NCI-H1092 treated with DMSO at 0.1 percent for 48 hours (cell line): ENCODE measurements at places on chromosomes 16 and 17.

DNA sequence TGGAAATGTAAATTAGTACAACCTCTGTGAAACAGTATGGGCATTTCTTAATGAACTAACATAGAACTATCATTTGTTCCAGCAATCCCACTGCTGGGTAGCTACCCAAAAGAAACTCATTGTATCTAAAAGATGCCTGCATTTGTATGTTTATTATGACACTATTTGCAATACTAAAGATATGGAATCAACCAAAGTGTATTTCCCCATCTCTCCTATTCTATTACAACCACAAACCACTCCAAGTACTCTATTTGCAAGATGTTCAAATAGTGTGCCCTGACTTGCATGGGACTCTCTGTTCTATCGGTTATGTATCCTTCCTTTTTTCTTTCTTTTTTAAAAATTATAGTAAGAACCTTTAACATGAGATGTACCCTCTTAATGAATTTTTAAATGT lies 845.2 kb downstream of the CDH11 start:
- DNase-seq = no peak

GRCh38 chr16:11145173-11145818 lies 110.7 kb downstream of the SOCS1 start:
- no peak for DNase-seq

GRCh38 chr17:68437979-68438822 lies 19.1 kb downstream of the WIPI1 start:
- no peak for DNase-seq

GRCh38 chr17:5500247-5500588 lies 13.9 kb downstream of the MIS12 start:
- DNase-seq = peak; percentile 18

DNA sequence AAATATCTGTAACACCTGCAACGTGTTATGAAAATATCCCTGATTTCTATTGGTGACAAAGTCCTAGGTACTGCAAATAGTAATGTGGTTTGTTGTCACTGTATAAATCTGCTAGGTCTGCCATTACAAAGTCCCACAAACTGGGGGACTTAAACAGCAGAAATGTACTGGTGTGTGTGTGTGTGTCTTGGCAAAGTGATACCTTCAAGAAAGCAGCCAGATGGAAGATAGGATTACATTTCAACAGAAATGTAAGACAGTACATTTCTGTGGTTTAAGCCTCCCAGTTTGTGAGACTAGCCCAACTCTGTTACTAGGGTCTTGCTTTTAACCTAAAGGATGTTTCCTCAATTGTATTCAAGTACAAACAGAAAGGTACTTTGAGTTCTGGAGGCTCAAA lies 531.7 kb downstream of the NPIPA7 start:
- no peak for DNase-seq

- no peak for DNase-seq
Measured at GRCh38 chr17:81932333-81932983, 4.6 kb downstream of the PYCR1 start.

- DNase-seq = no peak
Measured at GRCh38 chr17:14803826-14804225, 461.3 kb downstream of the PMP22 start.

DNA sequence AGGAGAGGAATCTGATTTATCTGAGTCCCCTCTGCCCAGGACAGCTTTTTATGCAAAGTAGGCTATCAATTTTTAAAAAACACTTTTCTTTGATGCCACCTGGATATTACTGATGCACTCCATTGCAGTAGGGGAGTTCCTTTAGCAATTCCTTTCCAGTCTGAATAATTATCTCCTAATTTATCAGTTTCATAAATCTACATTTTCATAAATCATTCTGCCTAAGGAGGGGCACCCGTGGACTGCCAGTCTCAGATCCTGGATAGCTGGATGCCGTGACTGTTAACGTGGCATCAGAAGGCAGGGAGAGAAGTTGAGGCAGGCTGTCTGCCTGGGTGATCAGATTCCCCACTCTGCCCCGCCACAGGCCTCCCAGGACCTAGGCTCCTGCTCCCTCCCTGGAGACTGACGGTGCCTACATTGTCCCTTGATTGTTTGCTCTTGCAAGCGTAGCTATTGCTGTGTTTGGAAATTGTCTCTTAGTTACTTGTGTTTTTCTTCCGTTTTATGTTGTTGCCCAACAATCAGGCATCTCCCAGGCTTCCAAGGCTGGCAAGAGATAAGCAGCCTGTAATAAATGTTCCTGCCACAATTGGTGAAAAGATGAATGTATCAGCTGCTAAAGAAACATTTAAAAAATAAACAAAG lies 75.2 kb downstream of the KATNIP start:
- no peak for DNase-seq

DNA sequence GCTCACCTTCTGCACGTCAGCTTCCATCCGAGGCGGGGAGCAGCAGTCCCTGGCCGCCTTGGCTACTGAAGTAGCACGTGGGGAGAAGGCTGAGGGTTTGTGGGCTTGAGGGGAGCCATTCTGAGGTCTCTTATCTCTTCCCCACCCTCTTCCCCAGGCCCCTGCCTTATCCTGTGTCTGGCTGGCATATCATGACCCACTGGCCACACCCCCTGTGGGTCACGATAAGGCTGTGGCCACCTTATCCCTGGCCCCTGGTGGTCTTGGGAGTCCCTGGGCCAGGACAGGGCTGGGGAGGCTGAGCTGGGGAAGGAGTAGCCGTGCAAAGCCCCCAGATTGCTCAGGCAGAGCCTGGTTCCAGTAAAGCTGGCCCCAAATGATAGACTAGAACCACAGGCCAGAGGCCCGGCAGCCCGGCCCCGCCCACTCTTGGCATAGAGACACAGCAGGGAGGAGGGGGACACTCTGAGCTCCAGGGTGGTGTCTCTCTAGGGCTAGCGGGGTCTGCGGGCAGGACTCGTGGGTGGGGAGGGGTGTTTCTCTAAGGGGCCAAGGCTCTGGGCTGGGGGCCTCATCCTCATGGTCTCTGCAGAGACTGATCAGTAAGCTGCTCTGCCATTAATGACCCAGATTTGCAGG lies 7.6 kb downstream of the SPNS2 start:
- DNase-seq = no peak

DNA sequence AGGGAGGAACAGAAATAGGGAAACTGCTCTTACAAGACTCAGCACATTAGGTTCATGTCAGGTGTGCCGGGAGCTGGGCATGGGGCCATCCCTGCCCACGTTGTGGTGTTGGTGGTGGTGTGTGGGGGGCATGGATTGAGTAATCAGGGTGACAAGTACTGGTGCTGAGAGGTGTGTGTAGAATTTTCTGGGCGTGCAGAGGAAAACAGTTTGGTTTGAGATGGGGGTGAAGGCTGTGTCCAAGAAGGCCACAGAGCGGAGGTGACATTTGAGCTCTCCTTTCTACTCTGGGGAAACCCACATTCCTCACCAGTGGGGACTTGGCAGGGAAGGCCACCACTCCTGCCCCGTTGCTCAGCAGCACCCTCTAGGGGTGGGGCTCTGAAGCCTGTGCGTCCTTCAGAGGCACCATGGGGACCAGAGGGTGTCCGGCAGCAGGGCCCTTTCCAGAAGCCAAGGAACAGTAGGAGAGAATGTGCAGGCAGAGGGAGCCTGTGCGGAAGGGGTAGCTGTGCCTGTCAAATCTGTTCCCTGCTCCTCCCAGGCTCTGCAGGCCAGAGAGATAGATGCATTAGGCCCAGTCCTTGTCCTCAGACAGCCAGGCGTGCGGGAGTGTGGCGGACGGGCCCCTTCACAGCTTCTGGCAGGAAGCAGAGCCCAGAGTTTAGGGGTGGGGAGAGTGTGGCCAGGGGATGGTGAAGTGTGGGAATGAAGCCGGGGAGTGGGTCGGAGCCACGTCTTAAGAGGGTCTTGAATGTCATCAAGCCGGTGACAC lies 48.7 kb upstream of the GSE1 start:
- no peak for DNase-seq

GRCh38 chr16:86446279-86446678 lies 64.0 kb upstream of the FOXF1 start:
- DNase-seq = no peak

GRCh38 chr16:83145297-83145696 lies 518.5 kb downstream of the CDH13 start:
- no peak for DNase-seq

- DNase-seq = peak; percentile 90
Measured at GRCh38 chr17:50604513-50604912, 30.2 kb upstream of the ABCC3 start.
